ENCODE measurements at places on chromosomes 3 and 15.
A peak's percentile ranks its signal among the peaks of the same experiment; 100 is the strongest.

- peak; percentile 90 for DNase-seq
- H3K4me3 ChIP-seq = no peak overlapping the region
- H3K27me3 ChIP-seq = no peaks in the 10 kb centered on the region
- H3K36me3 ChIP-seq = no peaks in the 10 kb centered on the region
- H3K4me1 ChIP-seq = peaks cover 4% of the 10 kb centered on the region
Measured at GRCh38 chr3:194375473-194376240, 6.1 kb upstream of the LRRC15 start.

GRCh38 chr15:74168711-74169126 lies 4.8 kb upstream of the ISLR start:
- H3K27me3 ChIP-seq = no peaks in the 10 kb centered on the region
- peaks cover 5% of the 10 kb centered on the region for H3K4me1 ChIP-seq
- no peak for DNase-seq

DNA sequence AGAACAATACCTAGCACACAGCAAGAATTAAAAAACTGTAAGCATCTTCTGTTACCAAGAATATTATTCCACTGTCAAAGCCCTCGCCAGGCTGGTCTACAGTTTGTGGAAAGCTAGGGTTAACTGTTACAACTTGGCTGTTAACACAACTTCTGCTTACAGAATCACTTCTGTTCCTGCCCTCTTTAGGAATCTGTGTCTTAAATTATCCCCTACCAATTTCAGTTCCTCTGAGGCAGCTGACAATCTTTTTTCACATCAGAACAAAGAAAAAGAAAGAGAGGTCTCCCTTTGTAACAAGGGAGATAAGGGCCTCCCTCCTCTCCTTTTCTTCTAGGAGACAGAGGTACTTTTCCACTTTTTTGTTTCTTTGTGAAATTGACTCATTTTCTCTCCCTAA lies 188.9 kb downstream of the FMN1 start:
- H3K27me3 ChIP-seq = no peaks in the 10 kb centered on the region
- H3K4me3 ChIP-seq = no peak overlapping the region
- no peaks in the 10 kb centered on the region for H3K36me3 ChIP-seq
- no peak overlapping the region for H3K27ac ChIP-seq
- no peak for DNase-seq

DNA sequence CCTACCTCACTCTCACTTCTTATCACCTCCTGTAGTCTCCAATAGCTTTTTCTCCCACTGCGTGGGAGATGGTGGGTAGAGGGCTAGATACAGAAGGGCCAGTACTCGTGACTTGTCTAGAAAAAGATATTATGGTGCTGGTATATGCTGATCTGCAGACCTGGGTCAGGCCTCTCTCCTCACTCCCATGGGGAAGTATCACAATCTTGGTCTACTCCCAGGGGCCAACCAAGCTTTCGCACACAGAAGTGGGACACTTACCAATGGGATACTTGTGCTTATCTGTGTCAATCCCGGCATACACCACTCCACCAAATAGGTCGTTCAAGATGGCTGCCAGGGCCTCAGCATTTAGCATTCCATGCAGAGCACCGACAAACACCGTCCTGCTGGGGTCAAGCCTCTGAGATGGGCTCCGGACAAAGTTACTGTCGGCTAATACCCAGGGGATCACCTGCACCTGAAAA lies 9.0 kb upstream of the RPS17 start:
- peaks cover 2% of the 10 kb centered on the region for H3K27me3 ChIP-seq
- H3K4me3 ChIP-seq = no peak overlapping the region
- H3K4me1 ChIP-seq = no peaks in the 10 kb centered on the region
- no peak for DNase-seq
- H3K36me3 ChIP-seq = no peaks in the 10 kb centered on the region

- no peaks in the 10 kb centered on the region for H3K4me1 ChIP-seq
- H3K27me3 ChIP-seq = no peaks in the 10 kb centered on the region
- no peak overlapping the region for H3K27ac ChIP-seq
- H3K36me3 ChIP-seq = no peaks in the 10 kb centered on the region
- no peak for DNase-seq
Measured at GRCh38 chr15:69669446-69669845, 216.8 kb downstream of the RPLP1 start.

GRCh38 chr3:188104050-188104449 lies 49.9 kb upstream of the LPP start:
- DNase-seq = no peak
- no peak overlapping the region for H3K27ac ChIP-seq
- H3K4me3 ChIP-seq = no peak overlapping the region
- H3K27me3 ChIP-seq = no peaks in the 10 kb centered on the region
- H3K36me3 ChIP-seq = no peaks in the 10 kb centered on the region

DNA sequence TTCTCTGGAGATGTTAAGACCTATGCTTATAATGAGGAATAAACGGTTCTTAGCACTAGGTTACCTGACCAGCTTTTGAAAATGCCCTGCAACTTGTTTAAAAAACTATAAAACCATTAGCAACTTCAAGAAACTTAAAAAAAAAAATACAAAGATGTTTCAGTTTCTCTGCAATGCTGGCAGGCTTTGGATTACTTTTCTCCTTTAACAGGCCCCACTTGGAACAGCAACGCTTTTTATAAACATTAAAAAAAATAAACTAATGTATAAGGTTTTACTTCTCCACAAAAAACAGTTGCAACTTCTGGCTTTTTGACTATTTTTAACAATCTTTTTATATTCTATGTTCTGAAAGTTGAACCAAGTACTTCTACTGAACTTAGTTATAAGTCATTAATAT lies 1006.7 kb downstream of the ROBO1 start:
- no peaks in the 10 kb centered on the region for H3K27me3 ChIP-seq
- no peak overlapping the region for H3K27ac ChIP-seq
- H3K4me1 ChIP-seq = no peaks in the 10 kb centered on the region
- no peak overlapping the region for H3K4me3 ChIP-seq
- no peaks in the 10 kb centered on the region for H3K36me3 ChIP-seq
- no peak for DNase-seq

DNA sequence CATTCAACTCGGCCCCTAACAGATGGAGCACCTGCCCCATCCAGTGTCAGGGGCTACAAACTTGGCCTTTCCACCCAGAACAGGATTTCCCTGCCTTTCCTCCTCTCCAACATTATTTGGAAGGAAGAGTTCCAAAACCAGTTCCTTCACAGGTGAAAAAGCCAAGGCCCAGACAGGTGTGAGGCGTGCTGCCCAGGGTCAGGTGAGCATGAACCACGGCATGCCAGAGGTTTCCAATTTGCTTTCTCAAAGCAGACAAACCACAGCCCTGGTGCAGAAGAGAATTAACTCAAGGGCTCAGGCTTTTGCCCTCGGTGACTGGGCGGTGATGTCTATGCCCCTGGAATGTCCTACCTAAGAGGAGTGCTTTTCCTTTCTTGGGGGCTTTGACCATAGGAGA lies 43.2 kb downstream of the LDHAL6B start:
- no peak overlapping the region for H3K4me3 ChIP-seq
- no peaks in the 10 kb centered on the region for H3K27me3 ChIP-seq
- H3K27ac ChIP-seq = no peak overlapping the region
- no peak for DNase-seq
- H3K36me3 ChIP-seq = no peaks in the 10 kb centered on the region

DNA sequence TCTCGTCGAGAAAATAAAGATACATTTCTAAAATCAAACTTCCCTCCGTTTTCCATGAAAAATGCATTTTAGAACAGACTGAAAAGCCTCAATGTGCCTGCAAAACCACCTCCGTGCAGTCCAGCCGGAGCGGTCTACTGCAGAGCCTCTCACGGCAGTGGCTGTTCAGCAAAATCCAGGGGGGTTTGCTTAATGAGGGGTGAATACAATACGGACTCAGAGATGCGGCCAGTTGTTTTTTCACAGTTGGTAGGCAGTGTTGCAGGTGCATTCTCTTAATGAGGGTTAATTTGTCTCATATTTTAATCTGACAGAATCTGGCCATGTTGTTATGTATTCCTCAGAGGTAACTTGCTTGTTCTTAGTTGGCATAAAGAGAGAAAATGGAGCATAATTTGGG lies 223.0 kb downstream of the EBLN2 start:
- H3K27ac ChIP-seq = no peak overlapping the region
- no peaks in the 10 kb centered on the region for H3K4me1 ChIP-seq
- no peak for DNase-seq
- H3K4me3 ChIP-seq = no peak overlapping the region
- H3K36me3 ChIP-seq = no peaks in the 10 kb centered on the region

GRCh38 chr3:194654443-194654842 lies 17.5 kb downstream of the LSG1 start:
- no peaks in the 10 kb centered on the region for H3K4me1 ChIP-seq
- H3K4me3 ChIP-seq = no peak overlapping the region
- H3K27me3 ChIP-seq = no peaks in the 10 kb centered on the region
- H3K27ac ChIP-seq = no peak overlapping the region

All from mesendoderm (in vitro differentiated cells).